Neural cell (in vitro differentiated cells): ENCODE measurements at places on chromosomes 11 and 22. TPM values are rescaled to one million over a fixed set of nuclear protein-coding genes. Genes with fewer than 3 reads are reported as not detected.

The MPPED2 gene
- polyA plus RNA-seq: 81.4 and 99.7 TPM in 2 replicates

The APOL4 gene
- not detected in 2 replicates for polyA plus RNA-seq

The LARGE1 gene
- polyA plus RNA-seq: 27.5 and 34.0 TPM in 2 replicates

The GNG3 gene
- 120 and 121 TPM in 2 replicates for polyA plus RNA-seq

The HNRNPUL2 gene
- 27.5 and 29.3 TPM in 2 replicates for polyA plus RNA-seq

The ROBO3 gene
- 12.8 and 25.3 TPM in 2 replicates for polyA plus RNA-seq

The STK33 gene
- 11.3 and 13.9 TPM in 2 replicates for polyA plus RNA-seq

The RPS3 gene
- 1,292 and 1,440 TPM in 2 replicates for polyA plus RNA-seq

The NOX4 gene
- polyA plus RNA-seq: 0.71 and 0.96 TPM in 2 replicates

The ART1 gene
- not detected in 2 replicates for polyA plus RNA-seq

The POLR2F gene
- 170 and 195 TPM in 2 replicates for polyA plus RNA-seq

The TCIRG1 gene
- polyA plus RNA-seq: 1.8 and 2.2 TPM in 2 replicates

The OR4S2 gene
- not detected in 2 replicates for polyA plus RNA-seq

The QSER1 gene
- polyA plus RNA-seq: 18.1 and 21.2 TPM in 2 replicates

The MMP8 gene
- not detected in 2 replicates for polyA plus RNA-seq

The SYCE3 gene
- not detected in 2 replicates for polyA plus RNA-seq

The TOMT gene
- polyA plus RNA-seq: 0.52 and 0.76 TPM in 2 replicates

The RPS25 gene
- 1,615 and 1,728 TPM in 2 replicates for polyA plus RNA-seq

The OR52I1 gene
- not detected in 2 replicates for polyA plus RNA-seq

The FIBIN gene
- polyA plus RNA-seq: not detected in 2 replicates

The LRRC4C gene
- polyA plus RNA-seq: 21.3 and 24.3 TPM in 2 replicates

The SPDYC gene
- polyA plus RNA-seq: not detected in 2 replicates

The PDE3B gene
- polyA plus RNA-seq: 13.1 and 13.8 TPM in 2 replicates

The STX3 gene
- polyA plus RNA-seq: 21.3 and 22.9 TPM in 2 replicates

The ENTHD1 gene
- polyA plus RNA-seq: not detected in 2 replicates

The CCDC116 gene
- 0.28 and 1.1 TPM in 2 replicates for polyA plus RNA-seq

The HBB gene
- polyA plus RNA-seq: not detected in 2 replicates

The LRRC55 gene
- 2.8 and 3.3 TPM in 2 replicates for polyA plus RNA-seq

The PLEKHB1 gene
- 0.25 and 0.40 TPM in 2 replicates for polyA plus RNA-seq

The PANX3 gene
- not detected in 2 replicates for polyA plus RNA-seq

The RAB36 gene
- 3.2 TPM in 2 replicates for polyA plus RNA-seq

The PIH1D2 gene
- 4.7 and 12.2 TPM in 2 replicates for polyA plus RNA-seq

The SYT13 gene
- 60.8 and 65.4 TPM in 2 replicates for polyA plus RNA-seq

The OR5P2 gene
- not detected in 2 replicates for polyA plus RNA-seq

The EMID1 gene
- 14.1 and 22.2 TPM in 2 replicates for polyA plus RNA-seq

The F2 gene
- 0.40 and 0.94 TPM in 2 replicates for polyA plus RNA-seq

The ADAMTS8 gene
- polyA plus RNA-seq: 0.12 and 0.94 TPM in 2 replicates

The SOX10 gene
- not detected in 2 replicates for polyA plus RNA-seq
